Vagina (tissue), 2 donors: ENCODE measurements at places on chromosomes 3 and 15.

DNA sequence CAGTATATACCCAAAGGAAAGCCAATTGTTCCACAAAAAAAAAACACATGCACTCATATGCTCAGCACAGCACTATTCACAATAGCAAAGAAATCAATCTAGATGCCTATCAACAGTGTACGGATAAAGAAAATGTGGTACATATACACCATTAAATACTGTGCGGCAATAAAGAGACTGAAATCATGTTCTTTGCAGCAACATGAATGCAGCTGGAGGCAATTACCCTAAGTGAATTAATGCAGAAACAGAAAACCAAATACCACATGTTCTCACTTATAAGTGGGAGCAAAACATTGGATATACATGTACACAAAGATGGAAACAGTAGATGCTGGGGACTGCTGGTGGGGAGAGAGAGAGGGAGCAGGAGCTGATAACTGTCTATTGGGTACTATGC lies 124.2 kb upstream of the AADACL2 start:
- no peak for DNase-seq

- DNase-seq: no peak
These were observed 22.4 kb downstream of the CCR9 start for GRCh38 chr3:45908761-45909160.

- DNase-seq: no peak
These were observed 64.0 kb downstream of the DPH6 start for GRCh38 chr15:35481992-35482391.

- DNase-seq: peak; percentile 87
These were observed 43.5 kb upstream of the BDH1 start for GRCh38 chr3:197599089-197599765.

DNA sequence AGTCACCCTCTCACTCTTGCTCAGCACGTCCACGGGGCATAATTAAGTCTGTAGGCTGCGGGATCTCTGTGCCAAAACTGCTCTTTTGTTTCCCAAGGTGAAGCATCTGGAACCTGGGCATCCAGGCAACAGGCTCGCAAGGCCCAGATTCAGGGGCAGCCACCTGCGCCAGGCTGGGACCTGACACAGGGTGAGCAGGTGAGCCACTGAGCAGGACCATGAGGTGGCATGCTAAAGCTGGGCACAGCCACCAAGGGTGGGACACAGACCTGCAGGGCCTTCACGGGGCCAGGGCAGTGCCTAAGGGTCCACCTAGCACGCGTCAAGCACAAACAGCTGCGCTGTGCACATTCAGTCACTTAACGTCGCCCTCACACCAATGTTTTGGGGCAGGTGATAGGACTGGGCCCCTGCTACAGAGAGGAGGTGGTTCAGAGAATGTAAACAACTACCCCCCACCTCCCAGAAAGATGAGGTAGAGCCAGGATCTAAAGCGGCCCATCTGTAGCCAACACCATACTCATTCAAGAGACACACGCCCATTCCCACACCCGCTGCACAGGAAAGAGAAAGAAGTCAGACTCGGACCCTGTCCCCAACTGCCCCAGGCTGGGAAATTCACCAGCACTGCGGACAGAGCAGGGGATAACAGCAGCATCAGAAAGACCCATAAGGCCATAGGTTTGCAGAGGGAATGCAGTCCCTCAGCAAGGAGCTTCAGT lies 16.3 kb downstream of the XXYLT1 start:
- DNase-seq: no peak

GRCh38 chr3:19250959-19251610 lies 102.8 kb downstream of the KCNH8 start:
- DNase-seq: no peak

DNA sequence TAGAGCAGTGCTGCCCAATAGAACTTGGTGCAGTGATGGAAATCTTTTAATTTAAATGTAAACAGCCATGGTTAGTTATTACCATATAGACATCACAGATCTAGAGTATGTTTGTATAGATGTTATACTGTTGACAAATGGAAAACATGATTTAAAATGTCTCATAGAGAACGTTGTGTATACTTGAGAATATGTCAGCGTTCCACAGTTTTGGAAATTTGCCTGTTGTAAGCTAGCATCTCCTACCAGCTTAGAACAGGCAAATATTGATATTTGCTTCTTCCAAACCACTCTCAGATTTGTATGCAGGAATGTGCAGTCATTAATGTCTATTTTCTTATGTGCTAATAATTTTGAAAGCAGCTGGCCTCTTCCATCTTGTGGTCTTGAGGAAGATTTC lies 8.4 kb upstream of the LXN start:
- no peak for DNase-seq

DNA sequence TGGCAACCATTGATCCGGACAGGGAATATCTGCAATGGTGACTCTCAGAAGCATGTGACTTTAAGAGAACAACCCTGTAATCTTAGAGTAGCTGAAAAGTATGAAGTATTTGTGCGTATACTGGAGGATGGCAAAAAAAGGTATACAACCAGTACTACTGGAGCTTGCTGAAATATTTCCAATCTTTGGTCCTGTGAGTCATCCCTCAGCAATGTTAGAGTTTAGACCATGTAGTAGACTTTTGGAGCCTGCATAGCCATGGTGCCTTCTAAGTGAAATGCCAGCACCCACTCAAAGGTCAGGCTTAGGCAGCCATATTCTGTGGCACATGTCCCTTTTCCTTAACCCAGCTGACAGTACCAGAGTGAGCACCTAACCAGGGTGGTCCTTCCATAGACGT lies 429.4 kb downstream of the NTRK3 start:
- no peak for DNase-seq

GRCh38 chr15:92161039-92161670 lies 232.5 kb upstream of the ST8SIA2 start:
- no peak for DNase-seq

DNA sequence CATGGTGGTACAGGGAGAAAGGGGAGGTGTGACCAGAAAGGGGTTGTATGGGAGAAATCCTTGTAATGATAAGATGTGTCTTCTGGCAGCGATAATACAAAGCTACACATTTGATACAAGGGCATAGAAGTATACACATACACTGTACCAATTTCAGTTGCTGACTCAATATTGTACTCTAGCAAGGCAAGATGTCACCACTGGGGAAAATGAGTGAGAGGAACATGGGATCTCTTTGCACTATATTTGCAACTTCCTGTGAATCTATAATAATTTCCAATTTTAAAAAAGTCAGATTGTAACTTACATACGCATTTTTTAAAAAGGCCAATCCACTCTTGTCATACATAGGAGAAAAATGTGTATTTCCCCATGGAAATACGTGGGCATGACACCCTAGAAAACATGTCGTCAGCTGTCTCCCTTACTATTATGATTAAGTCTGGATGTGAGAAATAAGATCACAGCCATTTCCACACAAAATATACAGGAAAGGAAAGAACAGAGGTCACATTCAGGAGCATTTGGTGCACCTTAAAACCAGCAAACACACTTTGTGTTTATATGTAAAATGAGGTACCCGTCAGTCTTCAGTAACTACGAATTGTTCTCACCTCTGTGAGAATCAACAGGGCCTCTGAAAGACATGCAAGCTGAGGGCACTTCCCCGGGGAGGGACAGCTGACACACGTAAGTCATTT lies 22.9 kb downstream of the PRR23E start:
- DNase-seq: no peak

- no peak for DNase-seq
These were observed 27.7 kb upstream of the KBTBD12 start for GRCh38 chr3:127887321-127887720.

DNA sequence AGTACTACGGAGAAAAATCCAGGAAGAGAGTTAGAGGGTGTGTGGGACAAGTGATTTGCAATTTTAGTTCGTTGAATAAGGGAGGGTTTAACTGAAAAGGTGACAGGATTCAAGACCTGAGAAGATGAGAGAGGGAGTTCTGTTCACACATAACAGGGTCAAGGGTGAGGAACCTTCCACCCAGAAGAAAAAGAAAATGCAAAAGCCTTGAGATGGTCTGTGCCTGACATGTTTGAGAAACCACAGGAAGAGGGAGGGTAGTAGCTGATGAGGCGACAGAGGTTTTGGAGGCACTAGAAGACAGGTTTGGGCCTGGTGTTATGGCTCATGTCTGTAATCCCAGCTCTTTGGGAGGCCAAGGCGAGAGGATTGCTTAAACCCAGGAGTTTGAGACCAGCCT lies 591 bp upstream of the SLC25A20 start:
- DNase-seq: no peak

DNA sequence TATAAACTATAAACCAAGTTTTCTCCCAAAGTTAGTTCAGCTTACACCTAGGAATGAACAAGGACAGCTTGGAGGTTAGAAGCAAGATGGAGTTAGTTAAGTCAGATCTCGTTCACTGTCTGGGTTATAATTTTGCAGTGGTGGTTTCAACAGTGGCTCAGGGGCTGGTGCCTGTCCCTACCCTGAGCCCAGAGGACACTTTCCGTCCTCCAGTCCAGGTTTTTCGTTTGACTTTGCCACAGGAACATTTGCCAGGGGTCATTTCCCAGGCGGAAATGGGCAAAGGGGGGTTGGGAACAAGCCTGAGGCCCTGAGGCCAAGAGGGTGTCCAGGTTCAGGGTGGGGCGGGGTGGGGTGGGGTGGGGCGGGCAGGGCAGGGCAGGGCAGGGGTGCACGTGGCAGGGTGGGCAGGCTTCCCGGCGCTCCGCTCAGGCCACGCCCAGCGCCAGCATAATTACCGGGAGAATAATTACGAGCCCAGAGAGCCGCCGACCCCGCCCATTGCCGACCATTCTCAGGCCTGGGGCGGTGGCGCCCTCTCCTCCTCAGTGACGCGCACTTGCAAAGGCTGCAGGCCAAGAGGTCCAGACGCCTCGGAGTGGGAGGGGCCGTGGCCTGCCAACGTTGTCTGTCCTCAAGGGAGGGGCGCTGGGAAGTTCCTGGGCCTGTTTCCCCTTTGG lies 70.4 kb downstream of the KLF13 start:
- no peak for DNase-seq

DNA sequence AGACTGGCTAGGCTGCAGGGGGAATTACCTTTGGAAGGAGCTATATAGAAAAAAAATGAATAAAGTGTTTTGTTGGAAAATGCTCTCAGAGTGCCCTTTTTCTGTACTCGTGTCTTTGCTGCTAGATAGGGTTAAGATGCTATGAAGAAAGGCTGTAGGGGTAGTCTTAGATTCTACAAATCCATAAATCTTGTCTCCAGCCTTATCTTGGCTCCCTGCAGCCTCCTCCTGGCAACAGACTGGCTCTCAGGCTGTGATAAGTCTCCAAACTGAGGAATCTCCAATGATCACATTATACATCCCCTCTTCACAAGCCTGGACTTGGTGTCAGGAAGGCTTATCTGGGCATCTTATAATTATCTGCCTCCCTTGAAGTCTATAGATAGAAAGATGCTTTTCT lies 9.3 kb downstream of the LPCAT4 start:
- DNase-seq: no peak

DNA sequence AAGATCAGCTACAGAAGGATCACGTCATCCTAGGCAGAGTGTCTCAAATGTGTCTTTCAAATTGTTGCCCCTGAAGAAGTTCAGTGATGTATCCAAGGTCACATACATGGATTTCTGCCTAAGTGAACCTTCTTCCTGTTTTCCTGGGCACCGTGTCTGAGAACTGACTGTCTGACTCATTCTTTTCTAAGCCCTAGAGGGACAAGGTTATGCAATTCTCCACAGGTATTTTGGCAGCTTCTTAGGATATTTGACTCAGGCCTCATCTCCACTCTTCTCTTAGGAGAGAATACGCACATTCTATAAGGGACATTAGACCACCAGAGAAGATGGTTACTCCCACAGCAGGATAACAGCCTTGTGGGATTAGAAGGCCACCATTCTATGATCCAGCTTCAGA lies 391.9 kb upstream of the THBS1 start:
- no peak for DNase-seq

- DNase-seq: no peak
These were observed 621.8 kb downstream of the MECOM start for GRCh38 chr3:169041677-169042171.
